ENCODE measurements at places on chromosomes 6 and 20.

- DNase-seq: peak; percentile 84
Measured at GRCh38 chr6:36912030-36912454, 26.3 kb downstream of the C6orf89 start.

GRCh38 chr6:11542863-11543262, 5.3 kb downstream of the TMEM170B start:
- DNase-seq: no peak

- DNase-seq: peak; percentile 22
Measured at GRCh38 chr6:167125410-167125809, 2.5 kb downstream of the CCR6 start.

DNA sequence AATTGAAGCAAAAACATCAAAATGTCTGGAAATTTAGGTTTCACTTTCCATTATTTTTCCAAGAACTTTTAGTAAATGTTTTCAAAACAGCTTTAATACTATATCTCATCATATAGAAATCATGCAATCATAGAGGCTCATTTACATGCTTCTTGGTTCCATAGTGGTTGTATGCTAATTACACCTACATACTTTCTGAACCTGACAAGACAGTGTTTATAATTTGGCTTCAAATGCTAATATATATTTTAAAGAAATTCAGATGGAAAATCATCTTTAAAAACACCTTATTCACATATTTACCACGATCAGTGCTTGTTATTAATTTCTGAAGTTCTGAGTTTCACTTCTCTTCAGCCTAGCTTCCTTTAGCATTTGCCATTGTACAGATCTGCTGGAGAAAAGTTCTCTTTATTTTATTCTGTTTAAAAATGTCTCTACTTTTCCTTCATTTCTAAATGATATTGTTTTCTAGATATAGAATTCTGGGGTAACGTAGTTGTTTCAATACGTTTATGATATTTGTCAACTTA, 89.9 kb downstream of the PLCB1 start:
- no peak for DNase-seq

DNA sequence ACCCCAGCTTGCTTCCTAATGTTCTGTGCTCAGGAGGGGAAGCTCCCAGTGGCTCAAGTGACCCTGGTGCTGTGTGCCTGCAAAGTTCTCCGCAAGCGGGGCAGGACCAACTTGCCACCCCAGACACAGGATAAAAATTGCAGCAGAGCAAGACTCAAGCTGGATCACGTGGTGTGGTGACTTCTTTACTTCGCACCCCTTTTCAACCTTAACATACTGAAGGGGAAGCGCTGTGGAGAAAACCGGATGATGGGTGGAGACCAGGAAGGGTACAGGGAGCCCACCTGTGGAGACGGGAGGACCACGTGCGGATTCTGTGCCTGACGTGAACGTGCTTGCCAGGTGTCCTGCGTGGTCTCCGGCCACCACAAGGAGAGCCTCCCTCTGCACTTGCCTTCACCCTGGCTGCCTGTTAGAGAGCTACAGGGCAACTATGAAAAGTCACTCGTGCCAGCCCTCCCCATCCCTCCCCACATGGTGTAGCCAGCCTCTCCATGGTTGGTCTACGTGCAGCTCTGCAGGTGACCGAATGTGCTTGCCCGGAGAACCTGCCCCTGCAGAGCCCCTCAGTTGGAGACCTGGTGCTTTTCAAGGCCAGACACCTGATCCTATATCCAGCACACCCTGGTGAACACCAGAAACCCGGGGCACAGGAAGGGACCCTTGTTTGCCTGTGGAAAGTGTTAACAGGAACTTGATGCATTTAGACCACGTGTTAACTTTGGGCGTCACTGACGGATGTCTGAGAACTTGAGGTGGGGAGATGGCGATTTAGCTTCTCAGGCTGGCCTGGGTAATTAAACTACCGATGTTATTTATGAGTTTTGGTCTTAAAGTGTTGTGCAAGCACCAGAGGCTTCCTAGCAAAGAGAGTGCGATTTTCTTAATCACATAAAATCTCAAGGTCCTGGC, 23.9 kb upstream of the DACT2 start:
- DNase-seq: no peak

Measured in hematopoietic multipotent progenitor cell treated with erythropoietin and hydrocortisone succinate and interleukin-3 and kit ligand, for 4 days (in vitro differentiated cells).